ENCODE measurements at places on chromosomes 13 and 19. TPM values are rescaled to one million over a fixed set of nuclear protein-coding genes. Genes with fewer than 3 reads are reported as not detected.

Gene ZNF575
- 1.9 TPM for total RNA-seq

Gene ERCC1
- 169 TPM for total RNA-seq

Gene ZNF790
- total RNA-seq = 0.57 TPM

Gene CERS4
- 2.8 TPM for total RNA-seq

Gene POMP
- total RNA-seq = 69.6 TPM

Gene C1QTNF9
- total RNA-seq = not detected

Data from A549 treated with RU486 at 1 μM for 4 hours (cell line).